ENCODE measurements at places on chromosomes 11 and 22.

DNA sequence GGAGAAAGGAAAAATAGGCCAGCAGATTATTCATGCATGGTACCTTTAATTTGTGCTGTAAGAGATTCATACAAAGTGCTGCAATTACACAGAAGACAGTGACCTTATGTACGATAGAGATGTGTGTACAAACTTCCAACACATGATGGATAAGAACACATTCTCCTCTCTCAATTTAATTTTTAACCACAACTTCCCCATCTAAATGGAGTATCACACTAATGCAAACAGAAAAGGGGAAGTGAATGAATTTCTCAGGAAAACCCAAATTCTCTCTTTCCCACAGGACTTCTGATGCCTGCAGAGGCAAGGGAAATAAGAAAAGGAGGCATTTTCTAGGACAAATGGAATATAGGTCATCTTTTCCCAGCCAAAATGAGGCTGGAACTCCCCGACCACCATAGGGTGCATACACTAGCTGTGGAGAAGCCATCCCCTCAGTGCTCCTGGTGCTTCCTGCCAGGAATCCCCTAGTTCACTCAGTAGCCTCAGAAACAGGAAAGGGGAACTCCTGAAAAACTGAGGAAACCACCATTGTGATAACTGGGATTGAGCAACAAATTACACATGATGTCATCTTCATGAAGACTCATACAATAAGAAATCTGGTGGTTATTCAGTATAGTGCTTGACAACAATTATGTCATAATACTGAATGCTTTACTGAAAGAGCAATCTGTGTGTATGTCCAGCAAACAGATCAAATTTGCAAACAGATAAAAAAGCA, 22.4 kb downstream of the MMP10 start:
- no peak for DNase-seq

DNA sequence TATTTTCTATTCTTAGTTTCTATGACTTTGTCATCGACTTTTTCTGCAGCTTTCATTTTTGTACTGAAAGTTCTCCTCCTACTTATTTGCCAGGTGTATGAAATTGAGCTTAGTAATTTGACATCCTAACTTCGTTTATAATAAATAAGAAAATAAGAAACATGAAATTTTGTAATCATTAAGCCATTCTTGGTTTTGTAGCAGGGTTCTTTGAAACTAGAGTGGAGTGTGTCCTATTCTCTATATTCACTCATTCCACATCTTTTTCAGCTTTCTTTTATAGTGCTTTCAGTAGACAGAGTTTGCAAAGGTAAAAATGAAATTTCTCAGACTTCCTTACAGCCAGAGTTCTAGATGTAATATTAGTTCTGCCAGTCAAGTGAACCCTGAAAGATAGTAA, 47.8 kb downstream of the FANCF start:
- no peak for DNase-seq

GRCh38 chr11:72085621-72086351, 5.1 kb downstream of the LRRC51 start:
- no peak for DNase-seq

DNA sequence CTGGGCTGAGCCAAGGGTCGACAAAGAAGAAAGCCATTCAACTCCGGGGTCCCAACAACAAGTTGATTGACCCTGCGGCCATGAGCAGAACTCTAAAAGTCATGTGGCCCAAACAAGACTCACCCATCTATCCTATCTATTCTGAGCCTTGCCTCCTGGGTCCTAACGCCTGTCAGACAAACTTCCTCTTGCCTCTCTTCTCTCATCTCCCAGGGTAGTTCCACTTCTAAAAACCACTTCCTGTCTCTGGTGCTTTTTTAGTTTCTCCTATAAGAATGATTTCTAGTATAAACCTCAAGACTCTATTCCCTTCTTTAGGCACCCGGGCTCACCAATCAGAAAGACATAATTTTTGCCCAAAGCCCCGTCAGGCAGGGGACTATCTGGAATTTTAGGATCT, 530.2 kb downstream of the DLG2 start:
- no peak for DNase-seq

DNA sequence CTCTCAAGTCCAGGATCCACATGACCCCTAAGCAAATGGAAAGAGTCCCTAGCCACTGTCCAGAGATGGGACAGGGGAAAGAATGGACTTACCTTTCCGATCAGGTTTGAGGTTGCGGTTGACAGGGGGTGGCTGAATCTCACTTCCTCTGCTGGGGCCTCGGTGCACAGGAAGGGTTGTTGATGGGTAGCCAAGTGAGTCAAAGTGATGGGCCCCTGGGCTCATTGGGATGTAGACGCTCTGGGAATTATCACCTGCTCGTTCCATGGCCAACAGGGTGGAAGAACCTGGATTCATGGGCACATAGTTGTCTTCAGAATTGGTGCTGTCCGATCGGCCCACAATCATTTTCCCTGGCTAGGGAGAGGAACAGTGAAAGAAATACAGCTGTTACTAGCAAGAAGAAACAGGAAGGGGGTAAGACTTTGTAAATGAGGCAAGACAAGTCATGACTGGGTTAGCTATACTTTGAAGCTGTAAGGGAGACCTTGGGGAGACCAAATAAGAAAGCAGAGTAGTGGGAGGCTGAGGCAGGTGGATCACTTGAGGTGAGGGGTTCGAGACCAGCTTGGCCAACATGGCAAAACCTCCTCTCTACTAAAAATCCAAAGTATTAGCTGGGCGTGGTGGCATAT, 34.7 kb downstream of the USP35 start:
- DNase-seq, result no peak

- DNase-seq, result no peak
Observed at GRCh38 chr11:65376138-65376713, 6.2 kb downstream of the SLC25A45 start.

- DNase-seq, result no peak
Observed at GRCh38 chr11:125263268-125263790, 98.8 kb downstream of the PKNOX2 start.

GRCh38 chr11:108961095-108961494, 296.2 kb downstream of the DDX10 start:
- DNase-seq, result no peak

- DNase-seq, result peak; percentile 32
Observed at GRCh38 chr22:41022470-41023298, 69.7 kb upstream of the EP300 start.

DNA sequence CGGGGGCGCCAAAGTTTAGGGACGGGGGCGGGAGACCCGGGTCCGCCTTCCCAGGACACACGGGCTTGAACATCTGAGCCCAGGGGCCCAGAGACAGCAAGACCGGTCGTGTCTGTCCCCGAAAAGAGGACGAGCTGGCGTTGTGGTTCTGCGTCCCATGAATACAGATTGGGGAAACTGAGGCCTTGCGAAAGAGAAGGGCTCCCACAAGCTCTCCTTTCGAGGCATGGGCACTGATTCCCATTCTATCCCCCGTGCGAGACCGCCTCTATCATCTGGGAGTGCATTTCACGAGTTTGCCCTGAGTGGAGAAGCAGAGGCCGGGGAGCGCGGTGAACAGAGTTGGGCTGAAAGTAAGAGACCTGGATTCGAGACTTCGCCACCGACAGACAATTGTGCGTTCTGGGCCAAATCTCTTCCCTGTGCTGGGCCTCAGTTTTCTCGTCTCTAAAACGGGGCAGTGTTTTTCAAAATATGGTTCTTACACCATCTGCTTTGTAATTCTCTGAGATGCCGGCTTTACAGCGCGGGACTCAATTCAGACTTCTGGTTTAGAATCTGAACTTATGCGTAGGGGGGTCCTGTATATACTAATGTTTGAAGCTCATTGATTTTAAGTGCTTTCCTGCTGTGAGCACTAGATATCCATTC, 471 bp downstream of the RNF185 start:
- no peak for DNase-seq

DNA sequence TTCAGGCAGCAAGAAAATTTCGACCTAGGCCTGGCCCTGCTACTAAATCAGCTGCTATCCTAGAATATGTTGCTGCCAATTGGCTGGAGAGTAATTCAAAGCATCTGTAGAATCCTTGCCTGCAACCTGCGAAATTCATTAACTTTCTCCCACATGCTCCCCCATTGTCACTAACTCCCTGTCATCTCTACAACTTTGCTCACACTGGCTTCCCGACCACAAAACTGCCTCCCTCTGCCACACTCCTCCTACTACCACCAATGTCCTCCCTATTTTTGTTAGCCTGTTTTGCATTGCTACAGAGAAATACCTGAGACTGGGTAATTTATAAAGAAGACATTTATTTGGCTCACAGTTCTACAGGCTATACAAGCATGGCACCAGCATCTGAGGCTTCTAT, 570.6 kb downstream of the INSC start:
- DNase-seq, result no peak

DNA sequence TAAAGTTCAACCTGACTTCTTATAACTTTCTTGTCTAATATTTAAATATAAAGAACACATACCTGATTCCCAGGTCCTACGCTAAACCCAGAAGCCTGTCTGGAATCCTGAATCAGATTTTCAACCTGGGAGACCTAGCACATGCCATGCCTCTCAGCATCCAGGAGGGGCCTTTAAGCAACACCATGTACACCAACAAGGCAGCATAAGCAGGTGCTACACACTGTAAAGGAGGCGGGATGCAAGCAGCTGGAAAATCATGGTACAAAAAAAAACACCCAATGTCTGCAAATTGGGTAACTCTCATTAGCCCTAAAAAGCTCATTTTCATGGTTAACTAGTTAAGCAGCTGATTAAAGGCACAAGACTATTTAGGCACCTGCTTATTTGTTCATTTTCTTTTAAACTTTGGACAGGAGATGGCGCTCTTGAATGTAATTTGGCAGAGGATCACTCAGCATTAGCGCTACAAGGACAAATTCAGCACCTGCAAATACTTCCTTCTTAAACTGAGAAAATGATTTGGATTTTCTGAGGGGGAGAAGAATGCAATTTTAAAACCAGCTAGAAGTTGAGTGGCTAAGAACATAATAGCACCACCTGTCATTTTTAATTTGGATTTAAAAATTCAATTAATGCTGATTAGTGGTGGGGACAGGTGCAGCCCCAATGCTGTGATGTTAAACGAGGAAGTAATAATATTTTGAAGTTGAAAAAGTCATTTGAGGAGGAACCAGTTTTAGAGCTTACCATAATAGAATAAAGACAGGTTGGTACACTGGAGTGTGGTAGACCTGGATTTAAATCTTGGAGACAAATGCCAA, 104.0 kb downstream of the FAR1 start:
- DNase-seq, result no peak

- DNase-seq, result no peak
Observed at GRCh38 chr11:93169950-93170561, 27.7 kb downstream of the SLC36A4 start.

DNA sequence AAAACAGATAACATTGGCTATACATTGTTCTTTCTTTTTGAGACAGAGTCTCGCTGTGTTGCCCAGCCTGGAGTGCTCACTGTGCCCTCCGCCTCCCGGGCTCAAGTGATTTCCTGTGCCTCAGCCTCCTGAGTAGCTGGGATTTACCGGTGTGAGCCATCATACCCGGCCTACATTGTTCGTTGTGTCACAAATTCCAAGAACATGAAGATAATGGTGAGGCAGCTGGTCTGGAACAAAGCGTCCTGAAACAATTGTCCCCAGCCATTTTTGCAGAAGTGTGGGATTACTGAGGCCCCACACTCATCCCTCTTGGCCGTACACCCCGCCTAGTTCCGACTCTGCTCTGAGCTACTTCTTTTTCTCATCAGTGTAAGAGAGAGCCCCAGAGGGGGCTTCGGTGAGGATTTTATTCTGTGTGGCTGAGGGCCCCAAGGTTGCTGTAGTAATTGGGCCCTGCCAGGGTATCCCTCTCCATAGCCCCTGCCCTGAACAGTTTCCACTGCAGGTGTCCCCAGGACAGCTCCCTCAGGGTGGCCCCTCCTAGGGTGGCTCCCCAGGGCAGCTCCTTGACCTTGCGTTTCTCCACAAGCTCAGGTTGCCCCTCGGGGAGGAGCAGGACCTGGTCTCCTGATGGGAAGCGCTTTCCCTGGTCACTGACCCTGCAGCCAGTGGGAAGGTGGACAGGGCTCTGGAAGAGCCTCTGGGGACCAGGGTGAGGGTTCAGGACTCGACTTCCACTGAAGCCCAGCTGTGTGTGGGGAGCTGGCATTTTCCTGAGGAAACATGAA, 13.1 kb upstream of the ARSA start:
- no peak for DNase-seq

- DNase-seq, result no peak
Observed at GRCh38 chr11:79503028-79503427, 62.2 kb upstream of the TENM4 start.

DNA sequence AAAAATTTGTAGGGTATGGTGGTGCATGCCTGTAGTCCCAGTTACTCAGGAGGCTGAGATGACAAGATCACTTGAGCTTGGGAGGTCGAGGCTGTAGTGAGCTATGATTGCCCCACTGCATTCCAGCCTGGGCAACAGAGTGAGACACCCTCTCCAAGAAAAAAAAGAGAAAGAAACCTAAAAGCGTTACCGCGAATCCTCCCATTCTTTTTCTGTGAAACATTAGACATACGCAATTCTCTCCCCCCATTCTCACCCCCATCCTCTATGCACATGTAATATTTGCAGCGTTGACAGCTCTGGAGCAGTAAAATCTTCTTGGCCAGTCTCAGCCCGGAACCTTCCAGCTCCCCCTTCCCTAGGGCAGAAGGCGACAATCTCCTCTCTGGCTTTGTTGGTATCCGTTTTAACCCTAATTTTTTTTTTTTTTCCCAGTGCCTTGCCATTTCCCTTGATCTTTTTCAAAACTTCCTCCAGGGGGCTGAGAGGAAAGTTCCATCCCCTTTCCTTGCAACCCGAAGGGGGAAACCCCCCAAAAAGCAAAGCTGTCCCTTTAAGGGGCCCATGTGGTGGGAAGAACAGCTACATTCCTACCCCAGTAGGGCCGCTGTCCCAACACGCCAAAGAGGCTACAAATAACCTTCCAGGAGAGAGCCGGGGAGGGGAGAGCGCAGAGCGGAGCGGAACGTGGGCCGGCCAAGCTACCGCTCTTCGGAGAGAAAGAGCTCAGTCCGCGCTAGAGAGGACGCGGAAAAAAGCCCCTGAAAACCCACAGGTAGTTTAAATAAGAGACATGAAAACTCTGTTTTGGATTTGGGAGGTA, 1.9 kb downstream of the LRP4 start:
- DNase-seq, result no peak

GRCh38 chr11:133949129-133949528, 7.6 kb downstream of the IGSF9B start:
- no peak for DNase-seq

Measured in D721Med (cell line).